NB4 (cell line): ENCODE measurements at places on chromosomes 5 and 9.

DNA sequence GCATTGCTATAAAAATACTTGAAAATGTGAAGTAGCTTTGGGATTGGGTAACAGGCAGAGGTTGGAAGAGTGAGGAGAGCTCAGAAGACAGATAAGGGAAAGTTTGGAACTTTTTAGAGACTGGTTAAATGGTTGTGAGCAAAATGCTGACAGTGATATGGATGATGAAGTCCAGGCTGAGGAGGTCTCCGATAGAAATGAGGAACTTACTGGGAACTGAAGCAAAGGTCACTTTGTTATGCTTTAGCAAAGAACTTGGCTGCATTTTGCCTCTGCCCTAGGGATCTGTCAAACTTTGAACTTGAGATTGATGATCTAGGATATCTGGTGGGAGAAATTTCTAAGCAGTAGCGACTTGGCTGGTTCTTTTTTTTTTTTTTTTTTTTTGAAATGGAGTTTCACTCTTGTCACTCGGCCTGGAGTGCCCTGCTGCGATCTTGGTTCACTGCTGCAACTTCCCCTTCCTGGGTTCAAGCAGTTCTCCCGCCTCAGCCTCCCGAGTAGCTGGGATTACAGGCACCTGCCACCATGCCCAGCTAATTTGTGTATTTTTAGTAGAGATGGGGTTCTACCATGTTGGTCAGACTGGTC lies 998.9 kb downstream of the TLE1 start:
- peak; percentile 10 for DNase-seq

DNA sequence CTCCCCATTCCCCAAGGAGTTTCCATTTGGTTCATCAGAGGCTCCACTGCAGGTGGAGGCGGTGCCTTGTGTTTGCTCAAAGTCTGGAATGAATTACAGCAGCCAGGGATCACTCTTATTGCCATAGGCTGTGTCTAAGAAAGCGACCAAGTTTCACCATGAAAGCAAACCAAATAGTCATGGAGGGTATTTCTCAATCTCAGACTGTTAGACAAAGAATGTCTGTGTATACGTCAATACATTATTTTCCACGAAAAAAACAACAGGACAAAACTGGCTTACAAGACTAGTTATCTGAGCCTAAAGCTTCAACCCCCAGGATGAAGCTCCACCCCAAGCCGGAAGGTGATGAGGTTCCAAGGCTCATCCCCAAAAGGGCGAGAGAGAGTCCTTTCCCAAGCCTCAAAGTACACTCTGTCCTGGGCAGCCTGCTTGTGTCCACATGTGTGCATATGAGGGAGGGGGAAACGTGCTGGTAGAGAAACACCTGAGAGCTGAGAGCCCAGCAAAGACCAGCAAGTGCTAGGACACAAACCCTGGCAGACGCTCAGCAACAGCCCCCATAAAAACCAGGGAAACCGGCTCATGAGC lies 4.3 kb downstream of the B4GALT1 start:
- DNase-seq, result no peak

DNA sequence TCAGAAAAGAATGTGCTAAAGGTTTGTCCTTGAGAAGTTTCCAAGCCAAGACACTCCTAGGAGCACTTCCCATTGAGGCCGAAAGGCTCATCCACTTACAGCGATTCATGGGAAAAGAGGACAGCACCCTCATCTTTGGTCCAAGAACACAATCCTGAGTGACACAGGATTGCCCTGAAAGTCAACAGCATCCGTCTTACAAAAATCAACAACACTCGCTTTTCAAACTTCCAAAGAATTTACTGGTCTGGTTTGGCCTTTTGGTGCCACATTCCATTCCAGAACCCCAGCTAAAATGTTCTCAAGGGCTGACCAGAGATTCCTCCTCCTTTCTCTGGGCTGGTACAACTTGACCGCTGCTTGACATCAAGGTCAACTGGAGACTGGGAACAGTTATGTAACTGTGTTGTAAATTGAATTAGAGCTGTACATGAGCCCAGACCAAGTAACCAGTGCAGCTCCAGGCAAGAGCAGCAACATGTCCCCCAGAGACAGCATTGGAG lies 415.8 kb upstream of the PIK3R1 start:
- no peak for DNase-seq

DNA sequence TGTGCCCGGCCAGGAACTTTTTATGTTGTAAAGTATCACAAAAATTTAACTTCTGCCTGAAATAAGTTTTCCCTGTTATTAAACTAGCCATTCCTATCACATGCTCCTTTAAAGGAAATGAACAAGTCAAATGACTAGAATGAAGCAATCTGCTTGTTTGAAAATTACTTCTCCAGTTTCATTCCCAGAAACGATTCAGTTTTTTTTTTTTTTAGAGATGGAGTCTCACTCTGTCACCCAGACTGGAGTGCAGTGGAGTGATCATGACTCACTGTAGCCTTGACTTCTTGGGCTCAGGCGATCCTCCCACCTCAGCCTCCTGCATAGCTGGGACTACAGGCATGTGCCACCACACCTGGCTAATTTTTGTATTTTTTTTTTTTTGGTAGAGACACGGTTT lies 13.3 kb upstream of the GNG10 start:
- no peak for DNase-seq

DNA sequence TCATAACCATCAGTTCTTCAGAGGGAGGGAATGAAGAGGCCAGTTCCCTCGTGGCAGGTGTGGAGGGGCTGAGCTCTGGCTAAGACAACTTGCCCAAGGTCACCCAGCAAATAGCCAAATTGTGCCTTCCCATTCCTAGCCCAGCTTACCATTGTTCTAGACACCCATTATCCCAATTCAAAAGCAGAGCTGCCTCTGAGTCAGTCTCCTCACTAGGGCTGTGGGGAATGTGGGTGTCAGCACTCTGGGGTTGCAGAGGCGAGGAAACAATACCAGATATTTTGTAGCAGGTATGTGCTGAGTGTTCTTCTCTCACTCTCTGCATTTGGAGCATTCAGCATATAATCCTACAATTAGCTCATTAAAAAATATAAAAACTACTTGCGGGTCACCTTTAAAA lies 270.8 kb downstream of the PSAT1 start:
- no peak for DNase-seq

DNA sequence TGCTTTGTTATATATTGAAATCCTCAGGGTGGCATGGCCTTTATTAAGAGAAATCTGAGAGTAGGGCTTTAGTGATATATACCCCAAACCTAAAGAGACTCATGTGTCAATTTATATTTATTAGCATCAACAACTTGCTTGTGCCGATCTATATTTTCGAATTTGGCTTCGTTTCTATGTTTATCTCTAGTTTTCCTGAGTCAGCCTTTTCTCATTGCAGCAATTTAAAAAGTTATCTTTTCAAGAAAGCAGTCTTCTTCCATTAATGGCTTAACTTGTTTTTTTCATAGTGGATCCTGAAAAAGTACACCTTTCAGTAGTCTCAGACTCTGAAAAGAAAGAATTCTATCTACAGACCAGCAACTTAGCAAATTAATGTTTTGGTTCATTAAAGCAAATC lies 99.9 kb upstream of the KCNN2 start:
- no peak for DNase-seq

GRCh38 chr5:179375831-179376365 lies 30.6 kb upstream of the ADAMTS2 start:
- DNase-seq, result no peak

GRCh38 chr5:78483809-78484521 lies 123.5 kb downstream of the SCAMP1 start:
- peak; percentile 96 for DNase-seq

DNA sequence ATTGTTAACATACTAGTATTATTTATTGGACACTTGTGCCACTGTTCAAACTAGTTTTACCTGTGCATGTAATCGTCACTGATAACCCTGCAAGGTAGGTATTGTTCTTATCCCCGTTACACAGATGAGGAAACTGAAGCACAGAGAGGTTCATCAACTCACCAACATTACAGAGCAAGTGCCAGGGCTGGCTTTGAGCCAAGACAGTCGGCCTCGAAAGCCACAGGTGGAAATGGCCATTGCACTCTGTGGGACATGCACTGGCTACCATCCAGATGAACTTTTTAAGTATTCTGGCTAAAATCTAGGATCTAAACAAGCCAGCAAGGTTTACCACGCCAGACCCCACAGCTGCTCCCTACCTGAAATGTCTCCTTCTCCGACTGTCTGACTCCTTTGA lies 57.9 kb downstream of the TEX10 start:
- DNase-seq, result no peak

- no peak for DNase-seq
These were observed 187.8 kb downstream of the GNAQ start for GRCh38 chr9:77843871-77844155.

- DNase-seq, result no peak
These were observed 29.1 kb upstream of the PRDM12 start for GRCh38 chr9:130635306-130635705.

DNA sequence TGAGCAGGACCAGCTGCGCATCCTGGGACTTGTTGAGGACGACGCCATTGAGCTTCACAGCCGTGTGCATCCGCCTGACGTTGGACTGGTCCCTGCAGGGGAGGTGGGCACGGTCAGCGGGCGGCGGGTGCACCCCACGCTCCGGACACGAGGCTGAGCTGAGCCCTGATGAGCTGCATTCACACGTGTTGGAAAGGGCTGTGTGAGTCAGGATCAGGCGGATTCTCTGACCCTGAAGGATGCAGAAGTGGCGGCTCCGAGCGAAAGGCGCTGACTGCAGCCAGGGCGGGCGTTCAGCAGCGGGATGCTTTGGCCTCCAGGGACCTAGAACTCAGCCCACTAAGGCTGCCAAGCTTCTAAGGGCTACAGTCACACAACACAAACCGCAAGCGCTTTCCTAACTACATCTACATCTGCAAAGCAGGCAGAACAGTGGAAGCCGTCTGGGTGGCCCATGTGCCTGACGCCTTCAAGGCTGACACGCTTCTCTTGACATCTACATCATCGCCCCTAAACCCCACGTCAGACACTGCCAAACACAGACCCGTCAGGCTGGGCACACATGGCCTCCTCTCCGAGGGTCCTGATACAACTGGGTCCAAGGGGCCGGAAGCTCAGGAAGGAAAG lies 44.9 kb downstream of the NKD2 start:
- DNase-seq, result peak; percentile 91

GRCh38 chr5:133799571-133800237 lies 168.7 kb downstream of the C5orf15 start:
- DNase-seq, result no peak
